ENCODE measurements at places on chromosomes 12 and 14.

DNA sequence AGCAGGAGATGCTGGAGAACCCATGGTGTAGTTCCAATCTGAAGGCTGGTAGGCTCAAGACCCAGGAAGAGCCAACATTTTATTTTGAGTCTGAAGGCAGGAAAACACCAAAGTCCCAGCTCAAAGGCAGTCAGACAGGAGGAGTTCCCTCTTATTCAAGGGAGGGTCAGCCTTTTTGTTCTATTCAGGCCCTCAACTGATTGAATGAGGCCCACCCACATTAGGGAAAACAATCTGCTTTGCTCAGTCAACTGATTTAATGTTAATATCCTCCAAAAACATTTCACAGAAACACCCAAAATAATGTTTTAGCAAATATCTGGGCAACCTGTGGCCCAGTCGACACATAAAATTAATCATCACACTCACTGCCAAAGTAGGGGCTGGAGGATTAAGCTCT is 130.8 kb downstream of the LMNTD1 start:
- DNase-seq = no peak

DNA sequence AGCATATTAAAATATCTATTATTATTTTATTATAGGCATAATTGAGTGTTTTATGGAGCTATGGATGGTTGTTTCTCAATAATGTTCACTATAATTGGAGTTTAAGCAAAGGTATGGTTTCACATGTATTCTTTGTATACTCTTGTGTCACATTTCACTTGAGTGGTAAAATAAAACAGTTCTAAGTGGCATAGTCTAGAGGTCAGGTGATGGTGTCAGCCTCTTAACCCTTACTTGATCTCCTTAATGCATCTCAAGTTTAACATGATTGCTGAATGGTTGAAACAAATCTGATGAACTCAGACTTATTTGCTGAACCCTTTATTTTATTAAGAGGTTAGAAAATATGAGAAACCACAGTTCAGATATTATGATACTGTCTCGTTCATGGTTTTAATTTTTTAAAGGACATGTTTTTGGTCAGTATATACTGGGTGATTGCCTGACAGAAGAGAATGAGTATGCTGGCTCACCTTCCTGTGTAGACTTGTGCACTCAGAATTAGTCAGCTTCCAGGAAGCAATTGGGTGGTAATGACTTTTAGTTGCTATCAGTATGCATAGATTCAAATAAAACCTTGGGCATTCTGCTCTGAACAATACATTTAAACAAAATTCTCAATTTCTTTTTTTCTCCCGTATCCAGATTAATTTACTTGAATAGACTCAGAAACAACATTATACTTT is 464.6 kb downstream of the PCNX1 start:
- no peak for DNase-seq

DNA sequence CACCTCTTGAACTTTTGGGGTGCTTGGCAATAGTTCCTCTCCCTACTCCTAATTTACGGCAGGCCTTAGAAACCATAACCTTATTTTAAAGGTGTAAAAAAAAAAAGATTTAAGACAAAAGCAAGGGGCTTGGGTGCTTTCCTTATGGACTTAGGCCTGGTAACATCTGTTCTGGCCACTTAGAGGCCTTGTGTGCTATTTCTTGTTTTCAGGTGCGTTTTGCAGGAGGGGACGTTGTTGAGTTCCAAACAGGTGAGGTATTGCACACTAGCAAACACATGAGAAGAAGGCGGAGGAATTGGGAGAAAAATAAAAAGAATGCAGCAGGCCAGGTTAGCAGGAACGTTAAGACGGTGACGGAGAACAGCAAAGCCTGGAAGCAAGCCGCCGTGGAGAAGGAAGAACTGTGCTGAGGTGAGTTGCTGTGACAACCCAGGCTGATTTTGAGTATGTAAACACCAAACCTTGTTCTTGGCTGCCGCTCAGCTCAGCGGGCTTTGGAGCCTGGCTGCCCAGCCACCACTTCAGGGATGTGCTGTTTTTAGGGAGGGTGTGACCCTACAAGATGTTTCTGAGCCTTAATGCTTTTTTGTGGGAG is 17.3 kb downstream of the EMG1 start:
- DNase-seq = peak; percentile 82

GRCh38 chr14:69980457-69981425 is 101.5 kb downstream of the SMOC1 start:
- peak; percentile 82 for DNase-seq

- no peak for DNase-seq
These were observed 29.7 kb downstream of the BDKRB1 start for GRCh38 chr14:96285667-96286066.

DNA sequence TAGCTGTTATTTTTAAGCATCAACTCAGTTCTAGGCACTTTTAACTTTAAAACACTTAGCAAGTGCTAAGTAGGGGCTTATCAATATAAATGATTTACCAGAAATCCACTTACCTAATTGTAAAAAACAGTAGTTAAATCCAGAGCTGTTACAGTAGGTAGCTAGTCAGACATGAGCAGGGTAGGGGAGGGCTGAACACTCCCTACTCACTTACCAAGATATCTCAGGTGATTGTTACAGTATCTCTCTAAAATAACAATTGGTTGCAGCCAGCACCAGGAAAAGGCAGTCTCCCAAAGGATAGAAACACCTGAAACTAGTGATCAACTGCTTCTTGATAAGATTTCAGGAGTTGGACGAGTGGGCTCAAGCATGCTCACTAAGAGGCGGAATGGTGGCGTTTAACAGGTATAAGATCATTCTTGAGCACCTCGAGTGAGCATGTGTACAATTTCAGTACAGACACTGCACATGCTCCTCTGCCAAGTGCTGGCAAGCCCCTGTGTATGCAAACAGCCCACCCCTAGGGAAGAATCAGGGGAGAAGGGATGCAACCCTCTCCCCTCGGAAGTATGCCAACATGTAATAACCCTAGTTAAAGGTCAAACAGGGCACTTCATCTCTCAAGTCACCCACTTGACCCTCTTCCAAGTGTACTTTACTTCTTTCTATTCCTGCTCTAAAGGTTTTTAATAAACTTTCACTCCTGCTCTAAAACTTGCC is 1113.6 kb upstream of the SEL1L start:
- no peak for DNase-seq

DNA sequence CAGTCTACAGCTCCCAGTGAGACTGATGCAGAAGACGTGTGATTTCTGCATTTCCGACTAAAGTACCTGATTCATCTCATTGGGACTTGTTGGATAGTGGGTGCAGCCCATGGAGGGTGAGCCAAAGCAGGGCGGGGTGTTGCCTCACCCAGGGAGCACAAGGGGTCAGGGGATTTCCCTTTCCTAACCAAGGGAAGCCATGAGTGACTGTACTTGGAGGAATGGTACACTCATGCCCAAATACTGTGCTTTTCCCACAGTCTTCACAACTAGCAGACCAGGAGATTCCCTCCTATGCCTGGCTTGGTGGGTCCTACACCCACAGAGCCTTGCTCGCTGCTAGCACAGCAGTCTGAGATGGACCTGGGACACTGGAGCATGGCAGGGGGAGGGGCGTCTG is 21.0 kb upstream of the ABCC9 start:
- DNase-seq = no peak

GRCh38 chr14:61288228-61288627 is 7.1 kb upstream of the TMEM30B start:
- DNase-seq = no peak

- DNase-seq = no peak
These were observed 17.5 kb downstream of the MAX start for GRCh38 chr14:65084554-65085505.

DNA sequence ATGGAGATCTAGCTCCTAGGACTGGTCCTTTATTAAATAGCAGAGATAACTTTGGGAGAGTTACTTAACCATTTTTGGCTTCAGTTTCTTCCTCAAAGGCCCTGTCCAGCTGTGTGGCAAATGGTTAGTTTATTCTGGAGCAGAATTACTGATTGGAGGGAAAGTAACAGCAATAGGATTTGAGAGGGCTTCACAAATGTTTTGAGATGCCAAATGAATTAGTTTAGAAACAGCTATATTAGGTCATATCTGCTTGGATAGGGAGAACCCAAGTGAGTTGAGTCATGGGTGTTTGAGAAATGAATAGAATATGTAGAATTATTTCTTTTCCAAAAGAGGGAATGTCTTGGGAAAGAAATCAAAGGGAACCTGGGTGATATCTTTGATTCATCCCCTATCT is 17.5 kb downstream of the RASSF3 start:
- no peak for DNase-seq

DNA sequence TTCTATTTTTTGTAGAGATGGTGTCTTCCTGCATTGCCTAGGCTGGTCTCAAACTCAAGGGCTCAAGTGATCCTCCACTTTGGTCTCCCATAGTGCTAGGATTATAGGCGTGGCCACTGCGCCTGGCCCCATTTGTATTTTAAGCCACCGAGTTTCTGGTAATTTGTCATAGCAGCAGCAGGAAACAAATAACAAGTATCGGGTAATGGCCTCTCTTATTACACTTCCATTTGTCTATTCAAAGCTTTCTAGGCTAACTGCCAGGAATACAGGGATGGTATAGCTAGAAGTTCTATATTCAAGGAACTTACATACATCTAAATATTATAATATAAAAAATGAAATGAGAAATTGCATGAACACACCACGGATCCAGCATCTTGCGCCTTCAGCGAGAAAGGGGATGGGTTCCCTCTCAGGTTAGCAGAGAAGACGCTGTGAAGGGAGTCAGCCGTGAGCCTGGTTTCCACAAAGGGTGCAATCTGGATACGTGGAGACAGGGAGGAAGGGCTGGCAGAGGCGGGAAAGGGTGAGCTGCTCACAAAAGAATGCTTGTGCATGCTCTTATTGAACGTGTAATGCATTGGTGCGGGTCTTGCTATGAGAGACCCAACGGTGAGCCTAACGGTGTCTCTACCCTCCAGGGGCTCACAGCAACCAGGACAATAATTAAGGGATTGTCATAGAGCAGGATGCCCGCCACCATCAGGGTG is 9.5 kb downstream of the BDKRB1 start:
- DNase-seq = no peak

DNA sequence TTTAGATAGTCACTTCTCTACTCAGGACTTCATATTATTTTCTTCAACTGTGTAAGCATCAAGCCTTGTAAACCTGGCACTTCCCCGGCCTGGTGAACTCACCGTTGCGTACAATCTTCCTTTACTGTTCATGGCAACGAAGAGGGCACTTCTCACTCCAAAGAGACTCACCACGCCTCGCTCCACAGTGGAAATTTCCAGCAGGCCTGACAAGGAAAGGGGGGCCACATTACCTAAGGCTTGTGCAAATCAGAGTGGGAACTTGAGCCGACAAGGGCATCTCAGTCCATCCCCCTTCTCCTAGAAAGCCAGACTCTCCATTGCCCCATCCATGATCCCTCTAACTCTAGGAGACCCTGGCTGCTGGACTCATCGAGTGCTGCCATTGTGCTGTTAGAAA is 1.6 kb downstream of the FGF6 start:
- DNase-seq = no peak

DNA sequence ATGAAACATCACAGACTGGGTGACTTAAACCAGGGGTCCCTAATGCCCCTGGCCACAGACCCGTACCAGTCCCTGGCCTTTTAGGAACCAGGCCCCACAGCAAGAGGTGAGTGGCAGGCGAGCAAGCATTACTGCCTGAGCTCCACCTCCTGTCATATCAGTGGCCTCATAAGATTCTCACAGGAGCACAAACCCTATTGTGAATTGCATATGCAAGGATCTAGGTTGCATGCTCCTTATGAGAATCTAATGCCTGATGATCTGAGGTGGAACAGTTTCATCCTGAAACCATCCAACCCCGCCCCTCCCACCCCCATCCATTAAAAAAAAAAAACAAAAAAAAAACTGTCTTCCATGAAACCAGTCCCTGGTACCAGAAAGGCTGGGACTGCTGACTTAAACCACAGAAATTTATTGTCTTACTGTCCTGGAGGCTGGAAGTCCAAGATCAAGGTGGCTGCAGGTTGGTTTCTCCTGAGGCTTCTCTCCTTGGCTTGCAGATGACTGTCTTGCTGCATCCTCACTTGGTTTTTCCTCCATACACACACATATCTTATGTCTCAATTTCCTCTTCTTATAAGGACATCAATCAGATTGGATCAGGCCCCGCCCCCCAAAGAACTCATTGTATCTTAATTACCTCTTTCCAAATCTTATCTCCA is 235.9 kb downstream of the CHST11 start:
- DNase-seq = no peak

All from breast epithelium (tissue), 4 donors.